Esophagus squamous epithelium (tissue), 5 donors: ENCODE measurements at places on chromosomes 11 and 22.

DNA sequence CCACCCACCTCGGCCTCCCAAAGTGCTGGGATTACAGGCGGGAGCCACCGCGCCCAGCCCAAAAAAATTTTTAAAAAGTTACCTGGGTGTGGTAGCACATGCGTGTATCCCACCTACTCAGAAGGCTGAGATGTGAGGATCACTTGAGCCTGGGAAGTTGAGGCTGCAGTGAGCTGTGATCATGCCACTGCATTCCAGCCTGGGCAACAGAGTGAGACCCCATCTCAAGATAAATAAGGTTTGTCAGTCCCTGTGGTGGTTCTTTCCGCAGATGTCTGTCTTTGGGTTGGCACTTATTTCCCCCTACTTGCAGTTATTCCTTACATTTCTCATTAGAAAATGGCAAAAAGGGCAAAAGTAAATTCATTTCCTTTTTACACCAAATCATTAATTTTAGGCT is 8.0 kb downstream of the MARK2 start:
- H3K27me3 ChIP-seq: no peaks in the 10 kb centered on the region
- H3K36me3 ChIP-seq: no peaks in the 10 kb centered on the region
- no peak for DNase-seq
- peak overlapping the region; percentile 66 for H3K27ac ChIP-seq
- H3K4me1 ChIP-seq: peaks cover 64% of the 10 kb centered on the region

DNA sequence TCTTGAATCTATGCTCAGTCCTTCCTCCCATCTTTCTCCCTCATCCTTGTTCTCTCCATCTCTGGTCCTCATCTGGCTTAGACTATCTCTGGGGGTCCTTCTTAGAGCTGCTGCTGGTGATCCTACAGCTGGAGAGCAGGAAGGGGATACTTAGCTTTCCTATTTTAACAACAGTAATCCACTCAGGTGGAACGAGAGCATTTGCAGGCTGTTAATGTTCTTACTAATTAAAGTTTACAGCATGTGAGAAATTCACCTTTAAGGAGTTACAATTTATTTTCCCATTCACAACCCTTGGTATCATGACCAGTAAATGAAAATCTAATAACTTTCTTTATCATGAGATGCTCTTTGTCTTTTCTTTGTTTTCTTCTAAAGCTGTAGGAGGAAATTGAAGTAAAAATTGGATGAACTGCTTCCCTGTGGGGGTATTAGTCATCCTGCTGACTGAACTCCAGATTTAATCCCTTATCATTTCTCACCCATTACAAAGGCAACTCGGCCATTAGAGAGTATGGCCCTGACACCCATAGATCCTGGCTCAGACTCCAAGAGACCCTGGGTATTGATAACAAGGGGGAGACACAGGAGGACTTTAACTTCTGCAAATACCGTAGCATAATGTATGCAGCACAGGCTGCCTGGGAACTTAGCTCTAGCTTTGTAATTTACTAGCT is 37.6 kb upstream of the MTNR1B start:
- H3K27ac ChIP-seq: no peak overlapping the region
- H3K4me3 ChIP-seq: no peak overlapping the region
- H3K36me3 ChIP-seq: no peaks in the 10 kb centered on the region
- no peaks in the 10 kb centered on the region for H3K27me3 ChIP-seq
- H3K4me1 ChIP-seq: no peaks in the 10 kb centered on the region

- peak overlapping the region; percentile 82 for H3K27ac ChIP-seq
- DNase-seq: no peak
- peaks cover 82% of the 10 kb centered on the region for H3K4me1 ChIP-seq
- H3K4me3 ChIP-seq: no peak overlapping the region
- no peaks in the 10 kb centered on the region for H3K27me3 ChIP-seq
Measured at GRCh38 chr11:73386546-73386945, 10.3 kb downstream of the RELT start.

- H3K4me3 ChIP-seq: no peak overlapping the region
- no peaks in the 10 kb centered on the region for H3K4me1 ChIP-seq
- no peak overlapping the region for H3K27ac ChIP-seq
- no peaks in the 10 kb centered on the region for H3K27me3 ChIP-seq
Measured at GRCh38 chr11:24819006-24819405, 322.2 kb downstream of the LUZP2 start.

GRCh38 chr11:118152552-118153471 is at the start of gene SCN4B:
Gene SCN4B (minus strand): TSS chr11:118152823. CDS start chr11:118152673, 150 bp downstream.
- no peak for DNase-seq
- H3K4me3 ChIP-seq: peak within 1 kb of the TSS; percentile 74
- H3K27ac ChIP-seq: no peak within 1 kb of the TSS

DNA sequence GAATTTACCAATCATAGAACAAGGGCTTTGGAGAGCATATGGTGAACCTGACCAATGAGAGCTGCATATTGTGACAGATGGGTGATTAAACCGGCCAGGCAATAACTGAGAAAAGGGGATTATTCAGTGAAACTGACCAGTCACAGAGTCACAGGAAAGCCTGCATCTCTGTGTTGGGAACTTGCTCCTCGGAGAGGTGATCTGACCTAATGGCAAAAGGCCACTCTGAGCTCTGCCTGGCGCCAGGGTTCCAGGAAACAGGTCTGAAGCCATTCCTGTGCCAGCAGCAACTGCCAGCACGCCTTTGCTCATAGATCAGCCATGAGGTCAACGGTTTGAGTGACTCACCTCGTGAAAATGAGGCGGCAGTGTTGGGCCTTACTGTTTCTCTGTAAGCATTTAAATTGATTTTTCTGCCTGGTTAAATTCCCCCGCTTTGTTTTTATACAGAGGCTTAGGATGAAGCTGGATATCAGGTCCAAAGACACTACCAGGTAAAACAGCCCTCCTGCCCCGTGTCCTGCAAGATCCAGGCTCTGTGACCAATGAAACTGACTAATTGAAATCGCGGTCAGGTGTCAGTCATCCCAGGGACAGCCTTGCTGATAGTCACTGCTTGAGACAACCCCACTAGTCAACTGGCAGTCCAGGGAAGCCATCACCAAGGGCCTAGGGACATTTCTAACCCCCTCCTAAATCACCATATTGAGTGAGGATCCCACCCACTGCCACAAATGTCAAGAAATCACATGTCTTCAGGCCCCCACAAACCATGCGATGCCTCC is 35.8 kb upstream of the MYOD1 start:
- H3K4me1 ChIP-seq: no peaks in the 10 kb centered on the region
- no peak overlapping the region for H3K27ac ChIP-seq
- H3K4me3 ChIP-seq: no peak overlapping the region

DNA sequence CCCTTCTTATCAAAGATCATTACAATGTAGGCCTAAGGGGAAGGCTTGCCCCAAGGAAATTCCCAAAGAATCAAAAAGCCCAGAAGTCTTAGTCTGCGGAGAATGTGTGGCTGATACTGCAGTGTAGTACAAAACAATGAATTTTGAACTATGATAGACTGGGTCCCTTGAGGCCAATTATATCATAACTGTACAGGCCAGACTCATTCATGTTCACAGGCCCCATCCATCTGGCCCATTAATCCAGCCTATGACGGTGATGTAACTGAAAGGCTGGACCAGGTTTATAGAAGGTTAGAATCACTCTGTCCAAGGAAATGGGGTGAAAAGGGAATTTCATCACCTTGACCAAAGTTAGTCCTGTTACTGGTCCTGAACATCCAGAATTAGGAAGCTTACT is 35.2 kb downstream of the IGLL1 start:
- H3K27me3 ChIP-seq: no peaks in the 10 kb centered on the region
- no peaks in the 10 kb centered on the region for H3K36me3 ChIP-seq
- H3K4me1 ChIP-seq: peaks cover 15% of the 10 kb centered on the region
- no peak for DNase-seq
- H3K27ac ChIP-seq: no peak overlapping the region

- H3K27me3 ChIP-seq: no peaks in the 10 kb centered on the region
- H3K27ac ChIP-seq: no peak overlapping the region
- no peaks in the 10 kb centered on the region for H3K36me3 ChIP-seq
- no peak overlapping the region for H3K4me3 ChIP-seq
Measured at GRCh38 chr22:49515475-49515874, 312.2 kb downstream of the BRD1 start.

GRCh38 chr22:32735526-32735925 is 66.0 kb upstream of the TIMP3 start:
- no peaks in the 10 kb centered on the region for H3K4me1 ChIP-seq
- H3K4me3 ChIP-seq: no peak overlapping the region
- H3K36me3 ChIP-seq: no peaks in the 10 kb centered on the region
- no peaks in the 10 kb centered on the region for H3K27me3 ChIP-seq
- DNase-seq: no peak

DNA sequence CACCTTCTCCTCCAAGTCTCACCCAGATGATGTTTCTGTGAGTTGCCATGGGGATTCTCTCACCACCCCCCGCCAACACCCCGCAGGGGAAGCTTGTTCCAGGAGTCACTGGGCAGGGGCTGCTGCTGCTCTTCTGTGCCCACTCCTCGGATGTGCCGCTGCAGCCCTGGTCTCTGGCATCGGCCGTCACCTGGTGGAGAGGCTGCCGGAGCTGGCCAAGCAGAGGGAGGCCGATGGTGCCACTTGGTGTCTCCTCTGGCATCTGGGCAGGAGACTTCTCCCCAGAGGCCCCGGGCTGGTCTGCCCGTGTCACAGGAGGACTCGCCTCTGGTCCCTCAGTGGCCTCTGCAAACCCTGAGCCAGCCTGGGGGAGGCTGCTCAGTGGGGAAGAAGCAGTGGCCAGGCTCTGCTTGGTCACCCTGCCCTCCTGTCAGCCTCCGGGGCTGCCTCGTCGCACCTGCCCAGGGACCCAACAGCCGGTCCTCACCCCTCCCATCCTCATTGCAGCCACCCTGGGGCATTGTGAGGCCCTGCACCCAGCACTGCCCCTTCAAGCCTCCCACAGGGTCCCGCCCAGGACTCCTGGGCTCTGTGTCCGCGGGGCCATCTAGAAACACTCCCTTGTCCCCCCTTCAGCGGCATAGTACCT is 424 bp upstream of the ADORA2A start:
- H3K36me3 ChIP-seq: no peaks in the 10 kb centered on the region
- DNase-seq: no peak
- no peak overlapping the region for H3K4me3 ChIP-seq
- no peak overlapping the region for H3K27ac ChIP-seq

DNA sequence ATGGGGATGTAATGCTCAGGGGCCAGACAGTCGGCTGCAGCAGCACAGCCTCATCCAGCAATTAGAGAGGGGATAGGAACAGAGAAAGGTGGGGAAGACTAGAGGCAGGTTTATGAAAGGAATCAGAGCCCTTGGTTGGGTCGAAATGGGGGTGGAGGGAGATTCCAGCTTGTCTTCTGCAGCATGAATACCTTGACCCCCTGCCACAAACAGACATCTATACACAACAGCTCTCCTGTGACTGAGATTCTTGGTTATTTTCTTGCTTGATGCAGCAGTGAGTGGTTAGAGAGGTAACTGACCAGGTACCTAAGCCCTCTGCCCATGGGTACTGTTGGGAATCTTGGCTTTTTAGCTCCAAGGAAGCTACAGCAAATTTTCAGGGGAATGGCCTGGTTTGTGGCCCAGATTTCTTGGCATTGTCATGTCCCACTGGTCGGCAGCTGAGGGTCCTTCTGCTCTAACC is at the start of gene TRIM49D1:
Gene TRIM49D1 (minus strand): TSS at position 51 of the 466 bp plus-strand sequence. CDS start 4,535 bp downstream, outside the sequence.
- no peaks in the 10 kb centered on the region for H3K4me1 ChIP-seq
- no peak within 1 kb of the TSS for H3K4me3 ChIP-seq
- DNase-seq: no peak
